ENCODE measurements at places on chromosomes 1 and 21.

- DNase-seq = no peak
Observed at GRCh38 chr1:206609229-206609991, 2.9 kb downstream of the EIF2D start.

DNA sequence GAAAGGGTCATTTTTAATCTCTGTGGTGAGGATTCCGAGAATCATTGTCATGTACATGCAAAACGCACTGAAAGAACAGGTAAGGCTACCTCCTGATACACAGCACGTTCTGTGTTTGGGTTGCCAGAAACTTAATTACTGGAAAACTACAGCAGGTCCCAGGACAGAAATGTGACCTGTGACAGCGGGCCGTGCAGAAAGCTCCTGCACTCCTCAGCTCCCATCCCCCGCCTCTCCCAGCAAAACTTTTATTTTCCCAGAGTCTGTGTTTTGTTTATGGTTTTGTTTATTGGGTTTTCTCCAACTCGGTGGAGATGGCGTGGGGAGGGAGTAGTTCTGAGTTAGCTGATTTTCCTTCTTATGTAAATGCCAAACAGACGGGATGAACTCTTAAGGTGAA is 44.7 kb downstream of the SLC44A3 start:
- no peak for DNase-seq

DNA sequence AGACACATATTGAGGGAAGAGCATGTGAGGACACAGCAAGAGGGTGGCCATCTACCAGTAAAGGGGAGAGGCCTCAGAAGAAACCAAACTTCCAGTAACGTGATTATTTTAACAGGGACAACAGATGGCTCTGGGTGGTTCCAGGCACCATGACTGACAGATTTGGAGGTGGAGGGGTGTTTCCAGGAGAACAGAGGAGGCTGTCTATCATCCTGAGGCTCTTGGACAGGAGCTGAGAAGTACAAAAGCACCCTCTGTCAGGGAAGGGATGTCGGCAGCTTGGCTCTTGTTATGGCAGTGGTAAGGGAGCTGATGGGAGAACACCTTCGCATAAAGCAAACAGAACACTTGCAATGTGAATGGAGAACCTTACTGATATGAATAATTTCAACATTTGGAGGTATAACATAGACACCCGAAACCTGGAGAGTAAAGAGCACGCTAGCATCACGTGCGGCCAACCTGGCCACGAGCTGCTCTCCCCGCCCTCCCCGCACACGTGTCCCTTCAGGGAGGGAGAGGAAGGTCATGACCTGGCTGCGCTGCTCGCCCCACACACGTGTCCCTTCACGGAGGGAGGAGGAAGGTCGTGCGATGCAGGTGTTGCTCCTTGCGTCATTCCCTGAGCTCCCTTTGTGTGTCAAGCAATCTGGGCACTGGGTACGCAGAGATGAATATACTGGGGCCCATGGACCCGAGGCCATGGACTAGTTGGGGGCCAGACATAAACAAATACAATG is 37.5 kb upstream of the NLRP3 start:
- no peak for DNase-seq

GRCh38 chr1:77910116-77910515 is 21.7 kb downstream of the NEXN start:
- DNase-seq = no peak

GRCh38 chr1:3152143-3152542 is 83.1 kb downstream of the PRDM16 start:
- no peak for DNase-seq

- DNase-seq = no peak
Observed at GRCh38 chr1:181111559-181111958, 23.1 kb downstream of the IER5 start.

- DNase-seq = no peak
Observed at GRCh38 chr1:63836830-63837229, 63.0 kb downstream of the ROR1 start.

Measured in CD4-positive, alpha-beta T cell treated with Interleukin-1 beta for 1 hour (primary cell).